ENCODE measurements at places on chromosomes 2 and 18.
A peak's percentile ranks its signal among the peaks of the same experiment; 100 is the strongest.

DNA sequence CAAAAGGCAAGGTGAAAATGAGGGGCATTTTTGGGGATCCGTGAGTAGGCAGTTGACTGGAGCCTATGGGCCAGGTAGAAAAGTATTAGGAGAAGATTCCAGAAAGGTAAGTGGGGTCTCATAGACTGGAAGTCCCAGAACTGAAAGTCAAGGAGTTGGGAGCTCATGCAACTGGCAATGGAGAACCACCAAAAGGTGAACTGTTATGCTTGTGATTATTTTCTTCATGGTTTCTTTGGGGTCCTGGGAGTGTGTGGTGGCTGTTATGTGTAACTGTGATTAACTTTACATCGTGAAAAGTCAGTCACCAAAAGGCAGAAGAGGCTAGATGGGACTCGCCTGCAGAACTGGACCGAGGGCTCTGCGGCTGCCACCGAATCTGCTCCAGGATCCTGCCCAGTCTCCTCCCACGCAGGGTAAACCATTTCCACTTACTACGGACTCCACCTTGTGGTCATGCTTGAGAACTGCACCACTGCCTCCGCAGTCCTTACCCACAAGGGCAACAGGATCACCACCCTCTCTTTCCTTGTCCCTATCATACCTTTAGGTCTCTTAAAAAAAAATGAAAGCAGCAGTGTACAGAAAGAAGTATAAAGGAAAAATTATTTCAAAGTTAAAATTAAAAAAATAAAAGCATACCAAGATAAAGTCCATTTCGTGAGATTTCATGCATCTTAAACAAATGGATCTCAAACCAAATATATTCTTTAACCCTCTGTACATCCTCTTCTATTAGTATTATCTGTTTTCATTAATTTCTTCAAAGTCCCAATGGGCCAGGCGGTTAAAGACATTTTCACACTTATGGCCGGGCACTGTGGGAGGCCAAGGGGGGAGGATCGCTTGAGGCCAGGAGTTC, 15.6 kb upstream of the CEP68 start:
- peak; percentile 4 for DNase-seq

GRCh38 chr2:193566276-193566675, 1371.5 kb upstream of the TMEFF2 start:
- DNase-seq: no peak

- no peak for DNase-seq
These were observed 70.7 kb upstream of the ALPP start for GRCh38 chr2:232307854-232308253.

GRCh38 chr2:45068571-45069140, 59.4 kb upstream of the SIX2 start:
- DNase-seq: no peak

DNA sequence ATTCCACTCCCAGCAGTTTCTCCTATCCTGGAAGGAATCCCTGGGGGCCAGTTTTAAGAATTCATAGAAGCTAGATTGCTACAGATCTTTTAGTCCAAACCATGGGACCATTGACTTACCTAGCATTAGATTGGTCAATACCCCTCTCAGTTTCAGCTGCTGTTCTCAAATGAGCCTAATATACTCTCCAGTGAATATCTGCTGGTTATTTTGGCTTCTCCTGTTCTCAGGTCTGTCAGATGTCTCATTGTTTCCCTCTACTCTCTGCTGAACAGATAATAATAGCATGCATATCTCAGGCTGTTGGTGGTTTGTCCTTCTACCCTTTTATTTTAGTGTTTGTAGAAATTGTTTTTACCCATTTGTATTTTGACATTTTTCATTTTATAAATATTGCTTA, 99.5 kb downstream of the FHOD3 start:
- no peak for DNase-seq

GRCh38 chr2:30421604-30422443, 25.2 kb upstream of the LCLAT1 start:
- DNase-seq: no peak

DNA sequence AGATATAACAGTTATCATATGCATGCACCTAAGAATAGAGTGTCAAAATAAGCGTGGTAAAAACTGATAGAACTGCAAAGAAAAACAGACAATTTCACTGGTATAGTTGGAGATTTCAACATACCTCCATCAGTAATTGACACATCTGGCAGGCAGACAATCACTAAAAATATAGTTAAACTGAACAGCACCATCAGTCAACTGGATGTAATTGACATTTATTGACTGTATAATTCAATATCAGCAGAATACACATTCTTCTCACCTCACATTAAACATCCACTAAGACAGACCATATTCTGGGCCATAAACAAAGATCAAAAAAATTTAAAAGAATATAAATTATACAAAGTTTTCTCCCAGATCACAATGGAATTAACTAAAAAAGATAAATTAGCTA, 378.5 kb upstream of the RGPD4 start:
- DNase-seq: no peak

GRCh38 chr2:36695746-36696415, 626 bp upstream of the VIT start:
- DNase-seq: no peak

DNA sequence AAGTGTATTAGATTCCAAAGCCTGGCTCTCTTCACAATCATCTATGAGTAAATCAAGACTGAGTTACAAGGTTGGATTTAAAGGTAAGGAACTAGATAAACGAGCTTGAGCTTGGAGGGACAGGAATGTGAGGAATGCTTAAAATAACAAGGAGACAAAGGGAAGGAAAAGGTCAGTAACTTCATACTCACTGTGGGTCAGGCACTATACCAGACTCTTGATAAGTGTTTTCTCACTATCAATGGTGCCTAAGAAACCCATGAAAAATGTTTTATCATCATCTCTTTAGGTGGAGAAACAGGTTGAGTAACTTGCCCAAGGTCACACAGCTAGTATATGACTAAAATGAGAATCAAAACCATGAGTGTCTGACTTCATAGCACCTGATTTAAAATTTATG, 212.1 kb downstream of the CDH2 start:
- no peak for DNase-seq

- DNase-seq: no peak
These were observed 10.9 kb upstream of the GNAL start for GRCh38 chr18:11678211-11678610.

- no peak for DNase-seq
These were observed 385.8 kb downstream of the GALR1 start for GRCh38 chr18:77635451-77635850.

GRCh38 chr2:138276339-138276738, 225.2 kb upstream of the SPOPL start:
- DNase-seq: no peak

DNA sequence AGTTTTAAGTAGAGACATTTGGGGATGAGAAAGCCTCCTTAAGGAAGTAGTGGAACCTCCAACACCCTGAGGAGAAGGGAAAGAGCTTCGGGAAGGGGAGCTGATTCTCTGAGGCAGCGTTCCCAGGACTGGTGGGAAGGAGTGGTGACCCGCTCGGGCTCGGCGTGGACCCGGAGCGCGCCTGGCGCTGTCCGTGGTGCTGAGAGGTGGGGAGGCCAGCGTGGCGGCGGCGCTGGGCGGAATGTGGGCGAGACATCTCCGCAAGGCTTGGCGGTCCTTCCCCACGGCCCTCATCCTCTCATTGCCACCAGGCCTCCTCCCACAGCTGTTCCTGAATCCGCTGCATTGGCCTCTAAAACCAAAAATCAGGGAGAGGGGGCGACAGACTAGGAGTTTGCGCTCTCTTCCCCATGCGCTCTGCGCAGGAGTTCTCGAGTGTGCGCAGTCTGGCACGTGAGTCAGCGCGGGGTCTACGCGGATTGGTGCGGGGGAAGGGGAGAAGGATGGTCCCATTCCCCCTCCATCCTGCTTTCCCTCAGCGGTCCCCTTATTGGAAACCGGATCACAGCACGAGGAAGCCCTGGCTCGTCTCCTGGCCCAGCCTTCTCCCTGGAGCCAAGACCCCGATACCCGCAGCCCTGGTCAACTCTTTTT, 857 bp downstream of the RESP18 start:
- no peak for DNase-seq

GRCh38 chr2:134283661-134284060, 29.8 kb downstream of the MGAT5 start:
- no peak for DNase-seq

DNA sequence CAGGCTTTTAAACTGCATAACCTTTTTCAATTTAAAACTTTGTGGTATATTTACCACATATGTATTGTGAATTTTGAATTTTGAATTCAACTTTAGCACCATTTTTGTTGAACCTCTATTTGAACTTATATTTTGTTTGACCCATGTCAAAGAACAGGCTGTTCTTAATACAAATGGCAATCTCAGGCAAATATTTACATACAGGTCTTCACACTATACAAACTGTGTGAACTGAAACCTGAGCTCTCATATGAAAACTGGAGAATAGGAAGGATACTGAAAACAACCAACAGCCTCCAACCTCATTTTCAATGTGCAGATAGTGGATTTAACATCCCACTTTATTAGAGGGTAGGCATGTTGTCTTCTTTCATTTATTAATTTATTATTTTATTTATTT, 491.8 kb downstream of the KCNJ3 start:
- no peak for DNase-seq

DNA sequence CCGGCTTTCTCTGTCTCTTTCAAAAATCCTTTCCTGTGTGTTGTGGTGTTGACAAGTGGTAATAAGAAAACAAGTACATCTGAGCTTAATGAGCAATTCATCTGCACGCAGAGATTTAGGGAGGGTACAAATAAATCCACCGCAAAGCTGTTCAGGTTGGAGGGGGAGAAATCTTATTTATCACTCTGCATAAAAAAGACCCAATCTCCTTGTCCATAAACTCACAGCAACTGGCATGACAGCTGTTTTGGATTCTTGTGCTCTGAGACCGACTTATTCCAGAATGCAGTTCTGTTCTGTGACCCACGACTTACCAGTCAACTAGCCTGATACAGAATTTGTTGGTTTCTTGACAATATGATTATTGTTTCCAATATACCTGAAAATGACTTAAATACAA, 380.1 kb downstream of the SOX11 start:
- DNase-seq: no peak

- DNase-seq: no peak
These were observed 54.8 kb downstream of the FAM161A start for GRCh38 chr2:61799099-61799498.

- no peak for DNase-seq
These were observed 63.2 kb downstream of the SCG2 start for GRCh38 chr2:223538920-223539440.

DNA sequence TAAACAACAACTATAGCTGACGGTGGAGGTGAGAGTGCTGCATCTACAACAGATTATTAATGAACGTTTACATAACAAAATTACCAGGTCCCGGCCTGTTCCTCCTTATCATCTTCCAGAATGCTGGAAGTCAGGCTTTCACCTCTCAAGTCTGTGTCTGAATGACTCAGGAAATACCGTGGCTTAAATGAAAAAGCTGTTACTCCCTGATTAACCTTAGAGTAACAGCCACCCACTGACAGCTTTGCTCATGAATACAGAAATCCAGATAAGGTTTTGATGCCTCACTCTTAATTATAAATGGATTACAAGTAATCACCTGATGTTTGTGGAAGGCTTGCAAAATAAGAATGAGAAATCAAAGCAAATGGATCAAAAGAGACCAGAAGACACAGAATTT, 885.3 kb upstream of the CELF4 start:
- DNase-seq: no peak

- DNase-seq: no peak
These were observed 51.9 kb downstream of the ANKMY1 start for GRCh38 chr2:240505910-240506309.

- DNase-seq: no peak
These were observed 156.1 kb upstream of the MYCN start for GRCh38 chr2:15784106-15784885.

DNA sequence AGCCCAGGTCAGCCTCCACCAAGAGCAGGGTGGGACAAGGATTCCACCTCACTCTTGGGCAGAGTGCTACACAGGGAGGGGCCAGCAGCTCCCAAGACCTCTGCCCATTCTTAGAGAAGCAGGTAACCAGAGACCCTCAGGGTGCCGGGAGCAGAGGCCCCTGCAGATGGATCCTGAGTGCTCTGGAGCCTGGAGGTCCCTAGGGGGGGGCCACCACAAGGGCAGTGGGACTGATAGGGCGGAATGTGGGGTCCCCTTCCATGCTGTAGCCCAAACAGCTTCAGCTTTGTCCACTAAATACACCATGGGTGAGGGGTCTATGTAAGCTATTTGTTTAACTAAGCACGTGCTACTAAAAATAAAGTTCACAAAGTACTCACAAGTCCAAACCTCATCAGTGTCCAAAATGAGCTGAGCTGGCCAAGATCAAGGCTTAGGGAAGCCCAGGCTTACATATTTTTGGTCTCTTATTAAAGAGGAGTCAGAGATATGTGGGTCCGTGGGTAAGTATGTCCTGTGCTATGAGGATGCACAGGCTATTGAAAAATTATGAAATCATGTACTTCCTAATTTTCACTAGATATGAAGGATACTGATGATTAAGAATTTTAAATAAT, 21.5 kb upstream of the GPC1 start:
- DNase-seq: no peak

DNA sequence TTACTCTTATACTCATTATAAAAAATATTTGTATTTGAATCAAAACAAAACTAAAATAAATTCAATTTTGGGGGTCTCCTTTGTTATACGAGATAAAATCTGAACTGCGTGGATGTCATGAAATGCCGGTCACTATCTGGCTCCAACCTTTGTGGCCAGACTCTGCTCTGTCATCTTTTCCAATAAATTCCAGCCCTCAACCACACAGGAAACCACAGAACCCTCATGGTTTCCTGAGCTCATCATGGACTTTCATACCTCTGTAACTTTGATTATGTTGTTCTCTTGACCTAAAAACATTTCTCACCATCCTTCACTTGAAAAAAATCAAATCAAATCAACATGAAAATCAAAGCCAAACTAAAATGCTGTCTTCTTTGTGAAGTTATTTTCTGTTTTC, 724.7 kb downstream of the METTL4 start:
- DNase-seq: no peak

GRCh38 chr2:45669032-45669486, 17.6 kb downstream of the PRKCE start:
- no peak for DNase-seq

GRCh38 chr2:162219426-162219825, 23.8 kb downstream of the FAP start:
- no peak for DNase-seq

GRCh38 chr2:186024921-186025320, 286.3 kb downstream of the FSIP2 start:
- DNase-seq: no peak

DNA sequence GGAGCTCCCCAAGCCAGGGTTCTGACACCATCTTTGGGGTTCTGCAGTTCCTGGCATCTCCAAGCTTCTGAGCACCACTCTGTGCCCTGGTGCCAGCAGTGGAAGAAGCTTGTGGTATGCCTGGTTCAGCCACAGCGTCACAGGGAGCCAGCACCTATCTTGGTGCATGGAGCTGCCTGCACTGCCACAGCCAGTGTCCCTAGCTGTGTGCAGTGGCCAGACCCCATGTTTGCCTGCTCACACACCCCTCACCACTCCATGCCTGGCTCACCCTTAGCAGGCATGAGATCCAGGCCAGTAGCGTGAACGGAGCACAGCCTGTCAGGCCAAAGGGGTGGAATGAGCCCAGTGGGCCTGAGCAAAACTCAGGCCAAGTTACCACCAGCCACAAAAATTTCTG, 290.2 kb upstream of the LRATD1 start:
- no peak for DNase-seq
